EL (cell line): ENCODE measurements at places on chromosomes 1 and 21.
A peak's percentile ranks its signal among the peaks of the same experiment; 100 is the strongest.

DNA sequence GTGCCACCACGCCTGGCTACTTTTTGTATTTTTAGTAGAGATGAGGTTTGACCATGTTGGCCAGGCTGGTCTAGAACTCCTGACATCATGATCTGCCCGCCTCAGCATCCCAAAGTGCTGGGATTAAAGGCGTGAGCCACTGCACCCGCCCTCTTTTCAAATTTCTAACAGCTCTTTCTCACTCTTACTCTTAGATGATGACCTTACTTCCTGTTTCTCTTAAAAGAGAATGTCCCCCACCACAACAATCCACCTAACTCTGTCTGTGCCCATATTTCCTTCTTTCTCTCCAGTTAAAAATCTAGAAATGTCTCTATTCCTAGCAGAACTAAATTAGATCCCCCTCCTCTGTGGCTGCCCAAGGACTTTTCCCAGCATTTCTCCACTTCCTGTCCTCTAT is 46.6 kb upstream of the RGS2 start:
- no peak for DNase-seq

DNA sequence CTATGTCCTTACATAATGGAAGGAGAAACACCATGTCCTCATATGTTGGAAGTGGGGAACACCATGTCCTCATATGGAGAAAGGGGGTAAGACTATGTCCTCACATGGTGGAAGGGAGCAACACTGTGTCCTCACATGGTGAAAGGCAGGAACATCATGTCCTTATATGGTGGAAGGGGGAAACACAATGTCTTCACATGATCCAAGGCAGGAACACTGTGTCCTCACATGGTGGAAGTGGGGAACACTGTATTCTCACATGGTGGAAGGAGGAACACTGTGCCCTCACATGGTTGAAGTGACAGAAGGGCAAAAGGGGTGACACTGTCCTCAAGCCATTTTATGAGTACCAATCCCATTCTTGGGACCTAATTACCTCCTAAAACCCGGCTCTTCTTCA is 146.3 kb upstream of the ETV3 start:
- no peak for DNase-seq

- DNase-seq: peak; percentile 50
Measured at GRCh38 chr1:118949315-118949714, 38.8 kb downstream of the TBX15 start.

- no peak for DNase-seq
Measured at GRCh38 chr1:5682626-5683225, 309.5 kb downstream of the NPHP4 start.

- DNase-seq: peak; percentile 71
Measured at GRCh38 chr1:75732703-75733102, 8.2 kb downstream of the ACADM start.

DNA sequence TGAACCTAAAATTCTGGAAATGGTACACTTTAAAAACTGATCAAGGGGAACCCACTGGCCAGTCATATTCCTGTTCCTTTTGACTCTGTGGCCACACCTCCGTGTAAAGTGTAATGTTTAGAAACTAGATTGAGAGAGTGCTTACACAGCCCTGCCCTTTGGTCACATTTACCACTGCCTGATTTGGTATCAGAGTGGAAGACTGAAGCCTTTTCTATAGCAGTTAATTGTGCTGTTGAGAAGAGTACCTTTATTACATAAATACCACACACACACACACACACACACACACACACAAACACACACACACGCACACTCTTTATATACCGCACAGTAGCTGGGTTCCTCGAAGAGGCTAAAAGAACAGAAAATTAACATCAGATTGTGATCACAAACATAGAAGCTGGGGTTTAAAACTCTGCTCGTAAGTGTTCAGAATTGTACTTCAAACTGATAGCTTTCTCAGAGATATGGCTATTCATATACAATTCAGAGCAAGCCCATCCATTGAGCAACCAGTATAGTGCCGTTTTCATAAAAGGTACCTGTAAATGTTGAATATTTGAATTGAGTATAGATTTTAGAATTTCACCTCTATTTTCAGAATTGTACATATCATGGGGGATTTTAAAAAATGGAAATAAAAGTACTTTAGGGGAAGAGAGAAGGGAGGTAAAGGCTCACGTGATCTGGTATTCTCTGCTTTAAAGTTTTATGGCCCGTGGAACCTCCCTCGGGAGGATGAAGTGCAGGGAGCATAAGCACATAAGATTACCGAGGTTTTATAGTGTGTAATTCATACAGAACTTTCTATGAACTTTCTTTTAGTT is 37.5 kb downstream of the CAMTA1 start:
- no peak for DNase-seq

- no peak for DNase-seq
Measured at GRCh38 chr1:18322368-18323032, 158.2 kb upstream of the KLHDC7A start.
